ENCODE measurements at places on chromosomes 2 and 18.

- DNase-seq: no peak
These were observed 148.5 kb upstream of the DNMT3A start for GRCh38 chr2:25490217-25490616.

GRCh38 chr2:232415138-232415690 lies 8.6 kb downstream of the ALPG start:
- no peak for DNase-seq

- DNase-seq: peak; percentile 39
These were observed 39.3 kb downstream of the RTN4 start for GRCh38 chr2:55010915-55011314.

- no peak for DNase-seq
These were observed 85.1 kb downstream of the ARL4C start for GRCh38 chr2:234411793-234412192.

GRCh38 chr2:42450136-42450535 lies 43.6 kb downstream of the KCNG3 start:
- no peak for DNase-seq

- DNase-seq: peak; percentile 14
These were observed 159.4 kb downstream of the BABAM2 start for GRCh38 chr2:28049899-28050298.

Data from fibroblast of villous mesenchyme (primary cell).